NCI-H1930 (cell line): ENCODE measurements at places on chromosomes 2 and 18.

DNA sequence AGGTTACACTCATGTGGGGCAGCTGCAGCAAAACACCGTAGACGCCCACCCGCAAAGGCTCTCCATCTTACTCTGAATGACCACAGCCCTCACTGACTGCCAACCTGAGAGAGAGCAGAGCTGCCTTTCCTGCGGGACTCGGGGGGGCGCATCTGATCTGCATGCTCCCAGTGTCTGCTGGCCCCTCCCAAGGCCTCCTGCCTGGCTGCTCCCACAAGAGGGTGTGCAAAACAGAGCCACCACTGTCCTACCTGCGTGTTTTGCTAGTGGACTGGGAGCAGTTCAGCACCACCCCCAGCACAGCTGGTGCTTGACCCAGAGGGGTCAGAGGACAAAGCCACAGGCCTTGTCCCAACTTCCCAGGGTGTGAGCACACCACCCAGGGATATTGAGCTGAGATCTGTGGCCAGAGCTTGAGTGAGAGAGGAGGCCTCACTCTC lies 76.4 kb downstream of the MYO3B start:
- DNase-seq = no peak

DNA sequence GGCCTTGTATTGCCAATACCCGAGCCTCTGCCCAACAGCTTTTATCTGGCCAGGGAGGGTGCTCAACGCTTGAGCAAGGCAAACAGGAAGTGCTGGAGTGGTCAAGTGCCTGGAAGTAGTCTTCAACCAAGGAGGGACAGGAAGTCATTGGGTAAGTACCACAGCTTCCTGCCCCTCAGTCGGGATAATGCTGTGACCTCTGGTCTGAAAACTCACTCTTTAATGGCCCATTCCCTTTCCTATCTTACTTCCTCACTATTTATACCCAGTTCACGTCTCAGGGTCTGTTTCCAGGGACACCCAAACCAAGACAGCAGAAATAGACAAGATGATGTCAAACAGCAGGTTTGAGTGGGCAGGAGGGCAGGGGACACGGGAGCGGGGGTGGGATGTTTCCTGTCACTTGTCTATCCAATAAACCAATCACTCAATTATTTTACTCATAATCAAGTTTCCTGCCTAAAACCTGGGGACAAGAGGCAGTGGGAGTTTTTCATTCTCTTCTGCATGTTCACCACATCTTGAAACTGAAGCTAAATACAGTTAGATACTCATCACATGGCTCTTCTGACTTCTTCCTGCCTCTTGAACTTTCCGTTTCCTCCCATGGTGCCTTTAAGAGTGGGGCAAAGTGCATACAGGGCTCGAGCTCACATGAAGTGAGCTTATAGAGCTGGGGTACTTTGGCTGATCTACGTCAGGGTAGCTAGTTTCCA lies 68.9 kb upstream of the CAB39 start:
- no peak for DNase-seq

DNA sequence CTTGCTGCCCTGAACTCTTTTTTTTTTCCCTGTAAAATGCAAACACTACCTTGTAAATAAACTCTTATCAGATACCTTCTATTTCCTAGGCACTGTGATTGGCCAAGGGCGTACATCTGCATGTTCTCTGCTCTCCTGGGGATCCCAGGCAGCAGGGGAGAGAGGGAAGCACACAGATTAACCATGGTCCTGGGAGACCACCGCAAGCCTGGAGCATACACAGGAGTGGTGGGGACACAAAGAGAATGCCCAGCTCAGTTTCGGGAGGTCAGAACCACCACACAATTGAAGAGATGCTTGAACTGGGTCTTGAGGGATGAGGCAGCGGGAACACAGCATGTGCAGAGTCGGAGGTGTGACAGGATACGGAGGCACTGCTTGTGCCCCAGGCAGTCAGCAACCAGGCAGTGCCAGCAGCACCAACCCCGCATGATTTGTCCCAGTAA lies 2.1 kb downstream of the GREB1 start:
- no peak for DNase-seq

GRCh38 chr2:212505586-212505985 lies 33.0 kb downstream of the ERBB4 start:
- no peak for DNase-seq

- no peak for DNase-seq
Observed at GRCh38 chr2:9269295-9269694, 62.7 kb downstream of the ASAP2 start.

GRCh38 chr18:2515171-2515787 lies 56.0 kb downstream of the METTL4 start:
- DNase-seq = no peak

- no peak for DNase-seq
Observed at GRCh38 chr2:29314816-29315571, 199.8 kb downstream of the CLIP4 start.

DNA sequence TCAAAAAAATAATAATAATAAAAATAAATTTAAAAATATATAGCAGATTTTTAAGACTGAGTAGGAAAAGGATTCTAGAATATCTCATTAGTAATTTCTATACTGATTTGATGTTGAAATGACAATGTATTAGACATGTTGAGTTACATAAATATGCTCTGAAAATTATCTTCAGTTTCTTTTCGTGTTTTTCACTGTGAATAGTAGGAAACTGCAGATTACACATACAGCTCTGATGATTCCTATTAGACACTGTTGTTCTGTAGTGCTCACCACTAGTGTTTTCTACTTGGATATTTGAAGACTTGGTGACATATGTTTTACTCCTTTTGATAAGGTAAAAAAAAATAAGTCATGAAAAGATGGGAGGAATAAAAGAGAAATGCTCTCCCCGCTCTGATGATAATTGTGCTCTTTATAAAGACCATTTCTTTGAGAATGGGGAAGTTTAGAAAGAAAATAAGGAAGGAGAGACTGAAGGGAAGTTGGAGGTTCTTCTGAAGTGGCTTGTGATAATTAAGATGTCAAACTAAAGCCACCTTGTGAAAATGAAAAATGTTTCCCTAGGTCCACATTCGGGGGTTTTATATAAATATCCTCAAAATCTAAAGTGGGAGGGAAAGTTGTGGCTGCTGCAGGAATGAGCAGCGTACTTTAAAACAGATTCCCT lies 52.9 kb downstream of the SLC9A2 start:
- no peak for DNase-seq

DNA sequence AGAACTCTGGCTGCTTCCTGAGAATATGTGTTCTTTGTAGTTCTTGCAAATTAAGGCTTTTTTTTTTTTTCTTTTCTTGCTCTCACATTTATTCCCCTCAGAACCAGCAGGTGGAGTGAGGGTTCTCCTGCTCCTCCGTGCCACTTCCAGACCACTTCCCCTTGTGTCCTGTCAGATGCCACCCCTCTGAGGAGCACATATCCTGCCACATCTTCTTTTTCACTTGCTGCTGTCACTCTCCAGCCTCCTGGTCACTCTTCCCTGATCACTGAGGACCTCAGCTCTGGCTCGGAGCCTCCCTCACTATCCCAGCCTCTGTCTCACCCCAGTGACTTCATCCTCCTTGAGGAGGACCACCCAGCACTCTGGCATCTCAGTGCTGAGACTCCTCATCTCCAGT lies 100.5 kb downstream of the TACR1 start:
- no peak for DNase-seq

- no peak for DNase-seq
Observed at GRCh38 chr2:201008296-201008829, 44.9 kb upstream of the ORC2 start.

- DNase-seq = no peak
Observed at GRCh38 chr2:232479341-232480200, 8.1 kb downstream of the ECEL1 start.
